ENCODE measurements at places on chromosomes 1 and 21. TPM values are rescaled to one million over a fixed set of nuclear protein-coding genes. Genes with fewer than 3 reads are reported as not detected.

The PTGFR gene
- total RNA-seq, result 39.9 TPM

The CASQ1 gene
- not detected for total RNA-seq

The FNDC5 gene
- 0.48 TPM for total RNA-seq

The EVA1B gene
- 78.7 TPM for total RNA-seq

The ZBTB18 gene
- 13.6 TPM for total RNA-seq

GRCh38 chr1:45448357-45448756, 42.6 kb downstream of the TESK2 start:
- DNase-seq, result no peak

- DNase-seq, result no peak
These were observed 90.7 kb downstream of the RHOU start for GRCh38 chr1:228825840-228826484.

- no peak for DNase-seq
These were observed 254.1 kb downstream of the TRABD2B start for GRCh38 chr1:47742890-47743760.

DNA sequence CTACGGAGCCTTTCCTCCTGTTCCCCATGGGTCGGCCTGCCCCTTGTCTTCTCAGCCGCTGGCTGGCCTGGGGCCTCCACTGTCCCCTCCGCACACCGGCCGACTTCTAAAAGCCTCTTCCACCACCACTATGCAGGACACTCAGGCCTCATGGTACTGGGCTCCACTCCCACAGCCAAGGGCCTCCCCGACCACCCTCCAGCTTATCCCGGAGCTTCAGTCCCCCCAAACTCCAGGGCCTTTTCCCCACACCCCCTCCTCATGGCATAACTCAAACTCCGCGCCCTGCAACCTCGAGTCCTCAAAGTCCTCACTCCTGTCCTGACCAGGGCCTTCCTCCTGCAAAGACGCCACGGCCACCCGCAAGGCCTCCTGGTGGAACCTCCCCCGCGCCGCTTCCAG, 2.0 kb downstream of the LRRC41 start:
- peak; percentile 17 for DNase-seq

GRCh38 chr1:63703701-63704107, 70.1 kb upstream of the ROR1 start:
- DNase-seq, result no peak

DNA sequence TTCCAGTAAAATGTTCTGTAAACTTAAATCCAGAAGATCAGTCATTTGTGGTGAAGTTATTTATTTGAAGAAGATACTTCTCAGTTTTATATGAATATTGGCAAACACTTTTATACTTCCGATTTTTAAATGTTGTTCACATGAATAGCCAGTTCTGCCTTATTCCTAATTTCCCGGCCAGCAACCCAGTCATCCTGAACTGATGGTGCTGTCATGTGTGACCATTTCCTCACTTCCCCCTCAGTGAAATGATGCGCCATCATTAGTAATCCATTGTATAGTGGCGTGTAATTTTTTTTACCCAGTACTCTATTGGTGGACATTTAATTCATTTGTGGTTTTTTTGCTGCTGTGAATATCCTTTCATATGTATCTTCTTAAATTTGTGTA, 16.4 kb downstream of the GPSM2 start:
- DNase-seq, result peak; percentile 42

- no peak for DNase-seq
These were observed 1.1 kb downstream of the CEP350 start for GRCh38 chr1:179955731-179956130.

- DNase-seq, result no peak
These were observed 21.1 kb downstream of the PRXL2B start for GRCh38 chr1:2607641-2608091.
